ENCODE measurements at places on chromosomes 5 and 9.

- DNase-seq: no peak
Measured at GRCh38 chr9:115171921-115172388, 54.0 kb upstream of the TNC start.

- DNase-seq: no peak
Measured at GRCh38 chr5:54538156-54538555, 20.6 kb downstream of the SNX18 start.

DNA sequence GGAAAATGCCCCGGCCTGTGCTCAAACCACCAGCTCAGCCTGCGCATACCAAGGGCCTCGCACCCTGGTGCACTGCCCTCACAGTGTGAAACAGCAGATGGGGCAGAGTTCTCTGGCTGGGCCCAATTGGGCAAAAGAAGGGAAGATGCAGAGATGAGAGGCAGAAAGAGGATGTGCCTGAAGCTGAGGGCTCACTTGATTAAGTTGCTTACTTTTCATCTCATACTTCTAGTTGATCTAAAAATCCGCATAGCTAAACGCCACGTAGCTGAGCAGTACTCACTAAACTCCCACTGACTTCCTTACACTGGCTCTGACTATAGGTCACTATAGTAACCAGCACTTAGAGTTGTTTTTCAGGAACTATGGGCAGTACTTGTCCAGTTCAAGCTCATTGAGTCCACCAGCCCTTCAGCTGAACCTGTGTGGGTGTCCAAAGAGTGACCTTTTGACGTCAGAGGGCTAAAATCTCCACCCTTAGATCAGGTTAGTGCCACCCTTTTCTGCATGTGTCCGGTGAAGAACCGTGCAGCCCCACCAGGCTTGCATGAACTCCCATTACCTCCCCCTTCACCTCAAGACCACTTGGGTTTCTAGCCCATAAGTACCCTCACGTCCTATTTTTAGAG is 215.2 kb downstream of the AUH start:
- no peak for DNase-seq

DNA sequence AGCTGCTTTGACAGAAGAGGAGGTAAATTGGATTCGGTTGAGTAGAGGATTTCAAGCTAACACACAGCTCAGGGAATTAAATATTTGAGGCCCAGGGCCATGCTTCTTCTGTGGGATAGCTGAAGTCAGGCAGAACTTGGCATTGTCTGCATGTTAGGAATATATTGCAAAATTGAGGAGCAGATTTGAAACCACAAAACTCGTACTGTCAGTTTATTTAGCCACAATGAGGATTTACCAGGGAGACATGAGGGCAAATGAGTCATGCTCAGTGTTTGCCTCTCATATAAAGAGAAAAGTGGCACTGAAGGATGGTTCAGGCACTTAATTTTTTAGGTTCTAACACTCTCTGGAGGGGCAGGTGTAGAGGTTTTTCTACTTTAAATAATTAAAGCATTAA is 83.0 kb upstream of the PRLR start:
- peak; percentile 54 for DNase-seq

DNA sequence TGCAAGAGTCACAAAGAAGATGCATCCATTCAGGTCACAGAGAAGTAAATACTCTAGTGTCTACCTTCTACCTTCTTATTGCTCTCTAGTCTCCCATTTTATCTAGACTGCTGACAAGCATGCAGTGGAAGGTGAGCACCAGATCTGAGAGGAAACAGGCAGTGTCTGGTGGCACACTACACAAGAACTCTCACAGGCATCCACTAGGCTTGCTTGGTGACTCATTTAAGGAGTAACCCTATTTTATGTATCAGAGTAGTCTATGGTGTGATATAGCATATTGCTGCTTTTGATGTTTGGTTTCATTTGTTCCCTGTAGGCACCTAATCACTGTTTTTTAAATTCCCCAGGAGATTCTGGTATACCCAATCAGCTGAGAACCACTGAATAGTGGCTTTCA is 1.6 kb upstream of the THBS4 start:
- no peak for DNase-seq

DNA sequence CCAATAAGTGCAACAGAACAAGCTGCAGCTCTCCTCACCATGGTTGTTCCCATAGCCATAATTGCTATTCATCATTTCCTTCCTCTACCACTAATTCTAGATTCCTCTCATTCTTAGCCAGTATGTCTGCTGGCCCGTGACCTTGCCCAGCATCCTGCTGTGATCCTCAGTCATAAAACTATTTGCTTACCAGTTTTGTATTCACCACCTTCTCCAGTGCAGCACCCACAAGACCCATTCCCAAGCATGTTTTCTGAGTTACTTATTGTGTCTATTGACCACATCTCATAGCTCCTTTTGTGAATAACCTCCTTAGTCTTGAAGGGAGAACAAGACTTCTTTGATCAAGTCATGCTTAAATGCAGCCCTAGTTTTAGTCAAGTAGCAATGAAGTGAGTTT is 488.0 kb upstream of the CTNND2 start:
- DNase-seq: no peak
